ENCODE measurements at places on chromosomes 5 and 9. TPM values are rescaled to one million over a fixed set of nuclear protein-coding genes. Genes with fewer than 3 reads are reported as not detected.

The TMOD1 gene
- 0.18 TPM for total RNA-seq

The SH3PXD2B gene
- 8.2 TPM for total RNA-seq

The GABRA1 gene
- total RNA-seq = not detected

The SPATA31D1 gene
- total RNA-seq = not detected

The ALDH1A1 gene
- not detected for total RNA-seq

The MTMR12 gene
- 20.3 TPM for total RNA-seq

The SOX30 gene
- not detected for total RNA-seq

The MCTP1 gene
- not detected for total RNA-seq

The PCDH1 gene
- total RNA-seq = 0.83 TPM

The GARIN3 gene
- not detected for total RNA-seq

The PAEP gene
- not detected for total RNA-seq

The PDE6A gene
- not detected for total RNA-seq

The IL3 gene
- total RNA-seq = not detected

The IFNB1 gene
- total RNA-seq = not detected

The TMEM174 gene
- not detected for total RNA-seq

The NTNG2 gene
- 0.54 TPM for total RNA-seq

The DDX4 gene
- total RNA-seq = not detected

The CTXN3 gene
- not detected for total RNA-seq

The CDKN2A gene
- 17.5 TPM for total RNA-seq

The TSSK1B gene
- under 0.01 TPM for total RNA-seq

The NSD1 gene
- 31.0 TPM for total RNA-seq

The PIP5K1B gene
- not detected for total RNA-seq

The CCDC171 gene
- 2.5 TPM for total RNA-seq

The OMD gene
- not detected for total RNA-seq

The XRCC4 gene
- total RNA-seq = 11.7 TPM

The UNC5A gene
- not detected for total RNA-seq

The CDC25C gene
- 7.5 TPM for total RNA-seq

The CENPP gene
- total RNA-seq = 3.6 TPM

The PCDHGA3 gene
- 1.7 TPM for total RNA-seq

The FLT4 gene
- under 0.01 TPM for total RNA-seq

The PCDHGB3 gene
- total RNA-seq = 5.9 TPM

The TAF1L gene
- total RNA-seq = not detected

The GFI1B gene
- total RNA-seq = not detected

The GALNT12 gene
- total RNA-seq = 2.5 TPM

The FOXD4L4 gene
- under 0.01 TPM for total RNA-seq

The GMCL2 gene
- total RNA-seq = not detected

The LHX3 gene
- not detected for total RNA-seq

The SPATA31C1 gene
- total RNA-seq = not detected

The ANKRD55 gene
- total RNA-seq = not detected

The BAAT gene
- total RNA-seq = not detected

The DBH gene
- total RNA-seq = not detected

The SHB gene
- total RNA-seq = 7.8 TPM

The PFN3 gene
- total RNA-seq = not detected

The SHISAL2B gene
- not detected for total RNA-seq

The FBP2 gene
- not detected for total RNA-seq

The TRAF1 gene
- 3.9 TPM for total RNA-seq

The TSC1 gene
- total RNA-seq = 44.2 TPM

The ADAMTSL2 gene
- total RNA-seq = not detected

The ABLIM3 gene
- 33.3 TPM for total RNA-seq

The ARHGEF28 gene
- total RNA-seq = 13.9 TPM

The SPINK7 gene
- total RNA-seq = not detected

The SPATA31A3 gene
- total RNA-seq = not detected

The RPS14 gene
- 7,310 TPM for total RNA-seq

Data from IMR-90 (cell line).